Metanephros (tissue), 2 donors: ENCODE measurements at places on chromosomes 6 and 20. TPM values are rescaled to one million over a fixed set of nuclear protein-coding genes. Genes with fewer than 3 reads are reported as not detected.

NFS1 gene
- total RNA-seq = 47.8 TPM

ATP5F1E gene
- total RNA-seq = 27.4 TPM

RNF39 gene
- total RNA-seq = not detected

SLC32A1 gene
- 1.3 TPM for total RNA-seq

FNDC1 gene
- total RNA-seq = 16.2 TPM

AIF1 gene
- 18.7 TPM for total RNA-seq

ZBTB22 gene
- 24.2 TPM for total RNA-seq

ANKEF1 gene
- total RNA-seq = 5.6 TPM

ARMH2 gene
- not detected for total RNA-seq

C6orf47 gene
- 18.3 TPM for total RNA-seq

ZNF133 gene
- 27.5 TPM for total RNA-seq

SAMD5 gene
- 12.5 TPM for total RNA-seq

CD93 gene
- total RNA-seq = 70.4 TPM
